ENCODE measurements at places on chromosomes 6 and 20.
A peak's percentile ranks its signal among the peaks of the same experiment; 100 is the strongest.

- peak; percentile 74 for DNase-seq
These were observed 36.8 kb downstream of the TSPYL4 start for GRCh38 chr6:116217069-116217468.

DNA sequence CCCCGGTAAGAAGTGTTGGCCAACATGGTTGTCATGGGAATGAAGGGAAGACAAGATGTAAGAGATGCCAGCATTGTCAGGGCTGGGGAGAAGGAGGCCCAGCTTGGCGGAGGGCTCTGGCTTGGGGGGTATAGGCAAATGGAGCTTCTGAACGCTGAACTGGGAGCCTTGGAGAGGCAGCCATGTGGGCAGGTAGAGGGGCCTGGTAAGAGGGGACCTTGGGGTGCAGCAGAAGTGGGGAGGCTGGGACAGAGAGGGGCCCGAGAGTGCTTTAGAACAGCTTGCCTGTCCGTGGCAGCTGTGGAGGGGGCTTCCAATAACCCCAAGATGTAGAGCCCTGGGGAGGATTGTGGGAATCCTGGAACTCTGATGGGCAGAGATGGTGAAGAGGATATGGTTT, 3.0 kb downstream of the SLC22A1 start:
- no peak for DNase-seq

GRCh38 chr20:63897978-63898561, 3.1 kb downstream of the DNAJC5 start:
- DNase-seq = no peak

GRCh38 chr20:50308513-50309279, 118.1 kb downstream of the CEBPB start:
- peak; percentile 64 for DNase-seq

- DNase-seq = no peak
These were observed 3.6 kb upstream of the RALY start for GRCh38 chr20:33990075-33990474.

DNA sequence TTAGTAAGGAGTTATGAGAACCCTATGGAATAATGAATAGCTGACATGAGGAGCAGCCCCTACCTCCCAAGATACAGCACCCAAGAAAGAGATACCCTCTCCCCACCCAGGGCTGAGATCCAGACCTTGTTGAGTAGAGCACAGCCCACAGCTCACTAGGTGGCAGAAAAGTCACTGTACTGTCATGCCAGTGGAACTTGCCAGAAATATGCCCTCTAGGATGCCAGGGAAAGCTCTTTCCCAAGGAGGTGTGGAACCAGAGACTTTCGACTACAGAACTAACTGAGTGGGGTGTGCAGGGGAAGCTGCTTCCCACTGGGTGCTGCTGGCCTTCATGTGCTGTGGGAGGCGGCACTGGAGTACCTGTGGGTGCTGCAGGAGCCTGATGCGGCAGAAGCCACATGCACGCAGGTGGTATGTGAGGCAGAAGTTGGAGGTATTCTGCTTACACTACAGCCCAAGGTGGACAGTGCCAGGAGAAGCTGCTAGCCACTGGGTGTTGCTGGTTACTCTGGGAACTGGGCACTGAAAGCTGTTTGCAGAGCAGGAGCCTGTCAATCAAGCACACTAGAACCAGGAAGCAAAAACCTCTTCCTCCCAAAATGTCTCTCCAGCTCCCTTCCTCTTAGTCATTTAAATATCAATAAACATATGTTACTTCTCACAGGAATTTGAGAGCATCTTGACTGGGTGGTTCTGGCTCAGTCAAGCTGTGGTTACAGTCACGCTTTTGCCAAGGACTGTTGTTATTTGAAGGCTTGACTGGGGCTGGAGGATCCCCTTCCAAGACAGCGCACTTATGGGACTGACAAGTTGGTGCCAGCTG, 17.8 kb downstream of the ARMC12 start:
- DNase-seq = no peak

- peak; percentile 94 for DNase-seq
These were observed 90.0 kb downstream of the PRND start for GRCh38 chr20:4811661-4812181.

DNA sequence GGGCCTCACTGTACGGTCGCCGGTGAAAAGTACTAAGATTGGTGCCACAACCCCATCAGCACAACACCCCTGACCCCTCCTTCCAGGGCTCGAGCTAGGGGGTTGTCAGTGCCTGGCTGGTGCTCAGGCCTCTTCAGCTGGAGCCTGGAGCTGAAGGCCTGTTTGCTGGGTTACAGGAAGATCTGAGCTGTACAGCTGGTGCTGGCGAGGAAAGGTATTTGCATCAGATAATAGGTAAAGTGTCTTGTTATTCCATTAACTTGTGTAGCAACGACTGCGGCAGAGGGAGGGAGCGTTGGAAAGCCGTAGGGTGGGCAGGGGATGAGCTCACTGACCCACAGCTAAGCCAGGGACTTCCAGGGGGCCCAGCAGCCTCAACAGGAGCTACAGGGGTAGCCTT, 15.8 kb upstream of the SIRPA start:
- no peak for DNase-seq

GRCh38 chr20:40922865-40923264, 105.8 kb upstream of the TOP1 start:
- no peak for DNase-seq

GRCh38 chr6:31121131-31121790, 1.0 kb upstream of the CDSN start:
- no peak for DNase-seq

DNA sequence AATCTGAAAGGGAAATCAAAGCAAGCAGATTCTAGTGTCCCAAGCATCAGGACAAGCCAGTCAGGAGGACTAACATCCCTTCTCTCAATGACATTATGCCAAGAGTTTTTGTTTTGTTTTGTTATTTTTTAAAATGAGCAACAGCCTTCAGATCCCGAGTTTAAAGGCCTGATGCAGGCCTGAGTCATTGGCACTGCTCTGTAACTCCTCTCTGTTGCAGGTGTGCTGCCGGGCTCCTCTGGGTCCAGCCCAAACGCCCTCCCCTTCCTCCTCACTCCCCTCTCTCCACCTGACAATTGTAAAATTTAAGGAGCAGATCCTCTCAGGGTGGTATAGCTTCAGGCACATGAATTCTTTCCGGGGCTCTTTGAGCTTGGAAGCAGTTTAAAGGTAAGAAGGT, 502.0 kb downstream of the BMP2 start:
- no peak for DNase-seq

DNA sequence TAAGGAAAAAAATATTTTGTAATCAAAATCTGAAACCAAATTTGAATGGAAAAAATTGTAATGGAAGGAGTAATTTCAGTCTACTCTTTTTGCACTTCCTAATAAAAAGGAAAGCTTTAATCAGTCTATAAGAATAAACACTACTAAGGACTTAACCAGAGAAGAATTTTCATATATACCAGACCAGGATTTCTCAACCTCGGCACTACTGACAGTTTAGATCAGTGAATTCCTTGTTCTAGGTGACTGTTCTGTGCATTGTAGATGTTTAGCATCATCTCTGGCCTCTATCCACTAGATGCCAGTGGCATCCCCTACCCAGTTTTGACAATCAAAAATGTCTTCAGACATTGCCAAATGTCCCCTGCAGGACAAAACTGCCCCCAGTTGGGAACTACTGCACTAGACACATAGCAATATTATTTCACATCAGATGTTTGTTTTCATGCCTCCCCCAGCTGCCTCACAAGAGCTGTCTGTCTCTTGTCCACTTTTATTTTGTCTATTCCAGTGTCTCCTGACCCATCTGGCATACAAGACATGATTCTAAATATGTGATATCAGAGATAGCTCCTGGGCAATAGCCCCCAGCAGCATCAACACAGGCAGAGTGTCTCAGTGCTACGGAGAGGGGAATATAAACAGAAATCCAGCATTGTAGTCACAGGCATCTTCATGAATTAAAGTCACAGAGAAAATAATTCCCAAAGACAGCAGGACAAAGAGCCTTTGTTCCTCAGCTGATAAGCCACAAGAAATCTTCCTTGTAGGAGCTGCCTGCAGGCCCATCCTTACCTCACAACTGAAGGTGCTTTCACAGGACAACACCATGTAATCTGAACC, 27.0 kb downstream of the DNAAF9 start:
- no peak for DNase-seq

DNA sequence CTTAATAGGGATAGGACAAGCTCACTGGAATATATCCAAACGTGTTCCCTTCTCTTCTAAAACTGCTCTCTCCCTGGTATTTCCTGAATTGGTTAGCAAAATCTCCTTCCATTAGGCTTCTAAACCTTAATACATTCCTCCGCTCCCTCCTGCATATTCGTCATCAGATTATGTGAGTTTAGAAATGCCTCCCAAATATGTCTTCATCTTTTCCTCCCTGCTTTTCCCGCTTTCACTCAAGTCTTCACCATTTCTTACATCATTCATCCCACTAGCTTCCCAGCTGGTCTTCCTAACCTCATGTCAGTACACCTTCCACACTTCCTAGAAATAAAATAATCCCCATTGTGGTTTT, 26.9 kb downstream of the SLC22A16 start:
- no peak for DNase-seq

DNA sequence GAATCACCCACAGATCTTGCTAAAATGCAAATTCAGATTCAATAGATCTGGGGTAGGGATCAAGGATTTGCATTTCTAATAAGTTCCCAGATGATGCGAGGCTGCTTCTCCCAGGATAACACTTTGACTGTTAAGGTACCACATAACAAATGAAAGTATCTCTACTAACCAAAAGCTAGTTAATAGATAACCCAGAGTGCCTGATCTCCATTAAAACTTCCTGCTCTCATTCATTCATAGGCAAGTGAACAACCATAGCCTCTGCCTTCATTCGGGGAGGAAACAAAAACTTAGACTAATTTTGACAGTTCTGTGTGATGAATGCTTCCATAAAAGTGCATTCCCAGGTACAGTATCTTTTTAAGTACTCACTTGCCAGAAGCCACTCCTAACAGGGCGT, 265.6 kb upstream of the BTBD3 start:
- DNase-seq = no peak

GRCh38 chr6:14254505-14254904, 136.9 kb downstream of the CD83 start:
- no peak for DNase-seq

- DNase-seq = no peak
These were observed 29.4 kb upstream of the RPS6KA2 start for GRCh38 chr6:166656230-166657151.

DNA sequence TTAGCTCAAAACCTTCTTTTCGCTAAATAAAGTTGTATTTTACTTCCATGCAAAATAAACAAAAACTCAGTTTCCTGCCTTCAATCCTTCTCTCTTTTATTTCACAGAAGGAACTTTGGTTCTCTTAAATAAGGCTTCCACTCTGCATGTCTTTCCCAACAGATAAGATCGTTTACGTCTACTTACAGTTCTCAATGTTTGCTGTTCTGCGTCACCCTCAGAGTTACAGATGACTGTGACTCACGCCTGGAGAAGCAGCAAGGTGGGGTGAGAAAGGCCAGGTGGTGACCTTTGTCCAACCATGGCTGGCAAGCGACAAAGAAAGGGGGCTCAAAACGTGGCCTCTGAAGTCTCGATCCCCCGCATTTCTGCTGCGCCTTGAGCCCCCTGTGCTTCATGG, 51.4 kb upstream of the RPS6KA2 start:
- DNase-seq = no peak
